A549 treated with CORT108297 at 1 μM for 4 hours (cell line): ENCODE measurements at places on chromosomes 7 and 10. TPM values are rescaled to one million over a fixed set of nuclear protein-coding genes. Genes with fewer than 3 reads are reported as not detected.

Gene PRKG1
- 0.01 TPM in 3 of 5 replicates, not detected in the others for total RNA-seq

Gene NUTM2B
- 0.33 to 0.47 TPM (median 0.34 TPM) in 5 replicates for total RNA-seq

Gene PAPOLB
- not detected in 5 replicates for total RNA-seq

Gene EVX1
- 0.05 to 0.12 TPM (median 0.07 TPM) in 3 of 5 replicates, not detected in the others for total RNA-seq
